Vagina (tissue), 2 donors: ENCODE measurements at places on chromosomes 16 and 17.

GRCh38 chr17:55334881-55335540 is 70.3 kb downstream of the HLF start:
- no peak for DNase-seq

DNA sequence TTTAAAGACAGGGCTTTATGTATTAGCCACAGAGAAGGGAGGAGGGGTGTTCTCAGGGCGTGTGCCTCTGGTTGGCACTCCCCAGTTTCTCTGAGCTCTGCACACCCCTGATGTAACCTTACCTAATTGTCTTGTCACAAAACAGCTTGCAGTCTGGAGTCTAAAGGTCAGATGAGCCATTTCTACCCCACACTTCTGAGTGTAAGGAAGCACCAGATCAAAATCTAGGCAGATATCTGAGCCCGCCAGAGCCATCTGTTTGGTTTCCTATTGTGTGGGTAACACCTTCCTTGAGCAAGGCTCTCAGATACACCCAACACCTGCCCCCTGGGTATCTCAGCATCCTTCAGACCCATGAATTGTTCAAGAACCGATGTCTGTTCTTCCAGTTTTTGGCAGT is 15.5 kb downstream of the CDH1 start:
- no peak for DNase-seq

DNA sequence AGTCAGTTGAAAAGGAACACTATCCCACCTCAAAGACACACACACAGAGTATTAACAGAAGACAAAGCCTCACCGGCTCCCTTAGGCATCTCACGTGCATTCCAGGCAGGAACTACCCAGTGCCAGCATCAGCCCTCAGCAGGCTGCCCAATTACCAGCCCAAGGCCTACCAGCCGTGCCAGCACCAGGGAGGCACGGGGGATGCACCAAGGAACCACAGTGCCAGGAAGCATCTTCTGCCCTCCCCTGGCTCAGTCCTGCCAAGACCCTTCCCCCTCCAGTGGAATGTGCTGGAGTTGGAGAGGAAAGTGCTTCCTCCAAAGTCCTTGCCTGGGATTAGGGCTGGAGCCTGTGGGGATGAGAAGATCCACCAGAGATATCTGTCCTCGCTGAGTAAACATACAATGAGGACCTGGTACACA is 11.0 kb upstream of the KRT19 start:
- no peak for DNase-seq

DNA sequence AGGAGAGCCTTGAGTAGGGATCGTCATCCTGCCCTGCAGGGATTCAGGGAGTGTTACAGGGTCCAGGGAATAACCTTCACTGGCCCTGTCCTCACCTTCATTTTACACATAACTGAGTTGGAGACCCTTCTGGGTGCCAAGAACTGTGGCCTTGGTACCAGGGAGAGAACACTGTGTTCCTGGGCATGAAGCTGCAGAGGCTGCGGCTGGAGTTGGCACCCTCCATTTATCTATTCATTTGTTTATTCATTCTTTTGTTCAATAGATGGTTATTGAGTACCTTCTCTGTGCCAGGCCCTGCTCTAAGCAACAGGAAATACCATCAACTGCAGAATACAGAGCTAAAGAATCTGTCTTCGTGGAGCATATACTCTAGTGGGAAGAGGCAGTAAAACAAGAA is 6.7 kb downstream of the ABCC3 start:
- no peak for DNase-seq

DNA sequence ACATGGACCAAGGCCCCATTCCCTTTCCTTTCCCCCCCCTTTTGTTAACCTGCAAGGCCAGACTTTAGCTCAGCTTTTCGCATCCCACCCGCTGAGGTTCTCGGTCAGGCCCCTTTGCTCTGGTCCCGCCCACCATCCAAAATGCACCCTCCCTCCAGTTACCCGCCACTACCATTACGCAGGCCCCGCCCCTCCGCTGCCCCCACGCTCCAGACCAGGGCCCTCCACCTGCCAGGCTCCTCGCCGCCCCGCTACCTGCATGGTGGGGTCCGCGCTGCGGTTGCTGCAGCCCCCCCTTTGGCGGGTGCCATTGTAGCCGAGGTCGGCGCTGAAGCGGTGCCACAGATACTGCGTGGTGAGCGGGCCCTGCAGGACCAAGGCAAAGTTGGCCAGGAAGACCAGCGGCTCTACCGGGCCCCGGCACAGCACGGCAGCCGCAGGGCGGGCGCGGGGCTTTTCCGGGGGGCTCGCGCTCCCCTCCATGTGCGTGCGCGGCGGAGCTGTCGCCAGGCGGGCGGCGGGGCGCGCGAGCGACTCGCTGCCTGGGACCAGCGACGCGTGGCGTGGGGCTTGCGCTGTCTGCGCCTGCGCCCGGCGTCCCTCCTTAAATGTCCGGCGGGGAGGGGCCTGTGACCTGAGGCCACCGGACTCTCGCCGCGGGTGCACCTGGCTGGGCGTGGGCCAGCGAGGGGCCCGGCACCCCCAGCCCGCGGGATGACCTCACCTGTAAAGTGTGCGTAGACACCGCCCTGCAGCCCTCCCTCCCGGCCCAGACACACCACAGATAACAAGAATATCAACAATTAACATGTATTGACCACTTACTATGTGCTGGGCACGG is at the start of gene SLC46A1:
Gene SLC46A1, minus strand, starts transcription at position 581 of the 841 bp plus-strand sequence. Its CDS starts 98 bp downstream, at position 483.
- DNase-seq: no peak

DNA sequence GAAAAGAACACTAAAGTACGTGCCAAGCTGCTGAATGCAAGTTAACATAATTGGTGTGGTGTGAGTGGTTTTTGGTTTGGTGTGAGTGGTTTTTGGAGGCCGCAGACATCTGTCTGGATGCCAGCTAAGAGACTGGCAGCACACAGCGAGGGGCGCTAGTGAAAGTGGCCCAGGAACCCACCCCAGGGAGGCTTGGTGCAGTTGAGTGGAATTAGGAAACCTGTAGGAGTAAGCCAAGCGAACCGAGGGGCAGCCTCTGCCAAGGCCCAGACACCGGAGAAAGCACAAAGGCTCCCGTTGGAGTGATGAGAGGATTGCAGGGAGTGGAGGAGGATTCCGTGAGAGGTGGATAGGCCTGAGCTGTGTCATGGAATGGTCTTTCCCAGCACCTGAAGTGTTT is 24.6 kb upstream of the SLC5A11 start:
- DNase-seq: no peak

DNA sequence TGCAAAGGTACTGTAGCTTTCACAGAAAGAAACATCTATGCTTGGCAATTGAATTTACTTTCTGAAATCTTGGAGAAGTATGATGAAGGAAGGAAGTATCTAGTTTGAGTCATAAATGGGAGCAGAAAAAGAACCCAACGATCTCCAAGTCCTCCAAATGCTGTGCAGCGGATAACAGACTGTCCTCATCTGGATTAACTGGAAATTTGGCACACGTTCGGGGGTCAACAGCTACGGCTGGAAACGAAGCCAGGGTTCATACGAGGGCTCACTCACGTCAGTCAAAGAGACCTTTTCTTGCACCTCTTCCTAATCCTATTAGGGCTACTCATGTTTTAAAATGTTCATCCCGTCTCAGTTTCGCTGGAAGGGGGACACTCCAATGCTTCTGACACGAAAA is 152.0 kb downstream of the ZFHX3 start:
- no peak for DNase-seq

DNA sequence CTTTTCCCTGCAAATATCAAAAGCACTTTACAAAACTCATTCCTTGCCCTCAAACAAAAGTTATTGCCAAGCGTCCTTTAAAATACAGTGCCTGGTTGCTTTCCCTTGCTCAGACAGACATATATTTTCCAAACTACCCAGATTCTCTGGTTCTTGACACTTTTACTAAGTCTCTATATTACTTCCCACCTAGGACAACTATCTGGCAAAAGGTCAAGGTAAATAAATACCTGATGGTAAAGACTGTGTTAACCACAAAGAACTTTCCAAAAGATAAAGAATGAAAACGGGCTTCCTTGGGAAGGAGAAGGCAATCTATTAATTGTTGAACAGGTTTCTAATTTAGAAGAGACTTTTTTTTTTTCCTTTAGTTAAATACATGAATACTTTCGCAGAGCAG is 1.9 kb downstream of the HS3ST3A1 start:
- no peak for DNase-seq

GRCh38 chr17:55264645-55265298 is at the start of gene HLF:
HLF (plus strand) TSS chr17:55264960; CDS start chr17:55265485, 525 bp downstream.
- no peak for DNase-seq

- DNase-seq: no peak
Observed at GRCh38 chr17:43854498-43854897, 7.5 kb downstream of the CD300LG start.

- DNase-seq: no peak
Observed at GRCh38 chr17:29140631-29141513, 39.3 kb downstream of the MYO18A start.

DNA sequence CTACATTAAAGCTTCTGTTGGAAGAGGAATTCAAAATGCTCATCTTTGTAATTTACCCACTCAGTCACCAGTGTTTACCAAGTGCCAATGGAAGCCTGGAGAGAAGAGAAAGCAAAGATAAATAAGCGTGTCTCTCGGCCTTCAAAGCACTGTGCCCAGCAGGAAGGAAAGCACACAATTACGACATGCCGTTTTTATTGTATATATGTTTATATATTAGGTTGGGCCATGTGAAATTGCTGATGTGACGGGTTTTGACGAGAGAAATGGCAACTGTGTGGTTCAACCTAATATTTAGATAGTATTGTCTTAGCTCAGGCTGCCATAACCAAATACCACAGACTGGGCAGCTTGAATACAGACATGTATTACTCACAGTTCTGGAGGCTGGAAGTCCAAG is 79.3 kb upstream of the HSBP1 start:
- no peak for DNase-seq

- DNase-seq: no peak
Observed at GRCh38 chr16:29663807-29664090, 702 bp downstream of the SPN start.

GRCh38 chr16:72877374-72878028 is 170.4 kb downstream of the ZFHX3 start:
- no peak for DNase-seq

DNA sequence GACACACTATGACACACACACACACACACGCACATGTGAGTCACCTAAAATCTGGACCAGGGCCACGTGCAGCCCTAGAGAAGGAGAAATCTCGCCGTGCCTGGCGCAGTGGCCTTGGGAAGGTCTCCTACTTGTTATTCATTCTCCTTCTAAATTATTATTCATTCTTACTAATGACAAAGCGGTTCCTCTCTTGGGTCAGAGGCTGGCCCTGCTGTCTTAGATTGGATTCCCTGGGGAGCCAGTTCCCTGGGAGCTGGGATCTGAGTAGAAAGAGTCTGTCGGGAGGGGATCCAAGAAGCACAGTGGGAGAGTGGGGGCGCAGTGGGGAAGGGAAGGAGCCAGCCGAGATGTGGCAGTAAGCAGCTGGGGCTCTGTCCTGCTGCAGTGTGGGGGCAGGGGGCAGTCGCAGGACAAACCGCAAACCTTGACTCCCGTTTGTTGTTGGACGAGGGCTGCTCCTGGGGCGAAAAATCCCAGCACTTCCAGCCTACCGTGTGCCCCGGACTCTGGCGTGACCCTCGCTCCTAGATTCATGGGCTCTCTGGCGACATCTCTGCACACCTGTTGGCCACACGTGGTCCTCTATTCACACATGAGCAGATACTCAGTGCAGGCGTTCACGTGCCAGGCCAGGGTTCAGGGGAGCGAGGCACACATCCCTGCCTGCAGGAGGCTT is 18.7 kb upstream of the JPH3 start:
- DNase-seq: no peak

DNA sequence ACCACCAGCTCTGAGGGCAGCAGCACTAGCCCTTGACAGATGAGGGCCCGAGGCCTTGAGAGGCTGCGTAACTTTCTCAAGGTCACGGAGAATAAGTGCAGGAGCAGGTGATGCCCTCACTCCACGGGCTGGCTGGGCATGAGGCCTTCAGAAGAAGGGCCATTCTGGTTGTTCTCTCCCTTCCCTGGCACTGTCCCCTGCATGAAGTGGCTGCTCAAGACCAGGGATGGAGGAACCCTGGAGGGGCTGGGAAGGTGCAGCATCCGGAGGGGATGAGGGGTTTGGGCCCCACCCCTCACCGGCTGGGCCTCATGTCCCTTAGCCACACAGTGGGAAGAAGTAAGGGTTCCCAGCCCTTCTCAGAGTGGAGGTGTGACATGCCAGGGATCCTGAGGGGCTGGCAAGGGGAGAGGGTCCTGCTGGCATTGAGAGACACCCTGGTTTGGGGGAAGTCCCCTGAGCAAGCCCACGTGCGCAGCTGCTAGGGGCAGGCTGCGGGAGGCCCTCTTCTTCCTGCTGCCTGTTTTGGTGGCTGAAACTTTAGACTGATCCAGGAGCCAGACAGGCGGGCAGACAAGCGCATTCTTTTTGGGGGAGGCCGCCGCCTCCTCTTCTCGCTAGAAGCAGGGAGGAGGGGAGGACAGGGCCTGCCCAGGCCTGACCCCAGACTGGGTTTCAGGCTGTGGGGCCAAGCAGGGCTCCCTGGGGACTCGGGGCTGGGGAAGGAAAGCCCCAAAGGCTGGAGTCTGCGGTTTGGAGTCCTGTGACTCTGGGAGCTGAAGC is 74.0 kb downstream of the N4BP1 start:
- peak; percentile 94 for DNase-seq

DNA sequence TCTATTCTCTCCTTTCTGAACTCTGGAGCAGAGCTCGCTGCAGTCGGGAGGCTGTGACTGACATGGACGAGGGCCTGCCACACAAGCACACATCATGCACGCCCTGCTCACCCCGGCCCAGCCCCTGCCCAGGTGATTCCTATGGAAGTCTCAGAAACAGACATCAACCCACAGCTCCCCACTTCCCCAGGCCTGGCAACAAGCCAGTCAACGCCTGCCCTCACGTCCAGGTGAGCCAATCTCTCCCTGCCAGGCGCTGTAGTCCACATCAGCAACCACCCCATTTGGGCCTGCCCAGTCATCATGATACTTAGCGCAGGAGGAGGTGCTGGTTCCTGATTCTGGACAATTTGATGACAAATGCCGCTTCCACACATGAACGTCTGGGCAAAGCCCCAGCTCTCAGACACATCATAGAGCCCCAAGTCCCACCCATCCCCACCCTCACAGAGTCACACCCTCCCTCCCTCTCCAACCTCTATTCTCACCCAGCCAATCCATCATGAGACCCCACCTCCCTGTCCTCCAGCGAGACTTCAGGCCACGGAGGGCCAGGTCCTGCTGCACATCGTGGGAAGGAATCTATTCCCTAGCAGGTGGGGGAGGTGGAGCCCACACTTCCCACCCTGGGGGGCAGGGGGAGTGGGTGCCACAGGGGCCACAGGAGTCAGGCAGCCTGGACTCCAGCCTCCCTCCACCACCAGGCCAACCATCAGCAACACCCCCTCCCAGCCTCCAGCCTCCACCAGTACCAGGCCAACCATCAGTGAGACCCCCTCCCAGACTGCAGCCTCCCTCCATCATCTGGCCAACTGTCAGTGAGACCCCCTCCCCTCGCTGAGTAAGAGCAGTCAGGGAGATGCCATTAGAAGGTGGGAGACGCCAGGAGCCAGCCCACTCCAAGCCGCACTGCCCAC is 33.7 kb upstream of the GSG1L start:
- no peak for DNase-seq

DNA sequence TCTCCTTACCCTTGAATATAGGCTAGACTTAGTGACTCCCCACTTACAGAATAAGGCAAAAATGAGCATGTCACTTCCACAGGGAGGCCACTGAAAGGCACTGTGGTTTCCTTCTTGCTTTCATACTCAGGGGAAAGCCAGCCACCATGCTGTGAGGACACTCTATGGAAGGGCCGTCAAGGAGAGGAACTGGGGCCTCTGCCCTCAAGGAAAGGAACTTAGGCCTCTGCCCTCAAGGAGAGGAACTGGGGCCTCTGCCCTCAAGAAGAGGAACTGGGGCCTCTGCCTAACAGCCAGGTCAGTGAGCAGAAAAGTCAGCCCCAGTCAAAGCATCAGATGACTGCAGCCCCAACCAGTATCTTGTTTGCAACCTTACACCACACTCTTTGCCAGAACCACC is 30.1 kb downstream of the VPS35 start:
- DNase-seq: no peak

- no peak for DNase-seq
Observed at GRCh38 chr17:49486012-49486641, 9.0 kb upstream of the NGFR start.
